Stimulated activated CD8-positive, alpha-beta memory T cell treated with anti-CD3 and anti-CD28 coated beads, Interleukin-4, amount 100 ng/mL, for 1 hour (primary cell): ENCODE measurements at places on chromosomes 11 and 22.

GRCh38 chr11:13880634-13881033 lies 81.9 kb upstream of the SPON1 start:
- DNase-seq = no peak

DNA sequence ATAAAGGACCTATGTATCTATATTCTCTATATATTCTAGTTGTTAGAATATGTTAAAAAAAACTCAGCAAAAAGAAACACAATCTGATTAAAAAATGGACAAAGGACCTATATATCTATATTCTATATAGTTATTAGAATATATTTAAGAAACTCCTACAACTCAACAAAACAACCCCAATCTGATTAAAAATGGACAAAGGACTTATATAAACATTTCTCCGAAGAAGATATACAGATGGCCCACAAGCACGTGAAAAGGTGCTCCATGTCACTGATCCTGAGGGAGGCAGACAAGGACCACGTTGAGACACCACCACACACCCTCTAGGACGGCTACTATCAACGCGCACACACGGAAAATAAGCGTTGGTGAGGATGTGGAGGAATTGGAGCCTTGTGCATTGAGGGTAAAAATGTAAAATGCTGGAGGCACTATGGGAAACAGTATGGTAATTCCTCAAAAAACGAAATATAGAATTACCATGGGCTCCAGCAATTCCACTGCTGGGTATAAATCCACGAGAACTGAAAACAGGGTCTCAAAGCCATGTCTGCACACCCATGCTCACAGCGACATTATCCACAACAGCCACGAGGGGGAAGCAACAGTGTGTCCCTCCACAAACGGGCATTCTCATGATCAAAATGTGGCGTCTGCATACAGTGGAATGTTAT lies 22.7 kb downstream of the YPEL1 start:
- peak; percentile 24 for DNase-seq

DNA sequence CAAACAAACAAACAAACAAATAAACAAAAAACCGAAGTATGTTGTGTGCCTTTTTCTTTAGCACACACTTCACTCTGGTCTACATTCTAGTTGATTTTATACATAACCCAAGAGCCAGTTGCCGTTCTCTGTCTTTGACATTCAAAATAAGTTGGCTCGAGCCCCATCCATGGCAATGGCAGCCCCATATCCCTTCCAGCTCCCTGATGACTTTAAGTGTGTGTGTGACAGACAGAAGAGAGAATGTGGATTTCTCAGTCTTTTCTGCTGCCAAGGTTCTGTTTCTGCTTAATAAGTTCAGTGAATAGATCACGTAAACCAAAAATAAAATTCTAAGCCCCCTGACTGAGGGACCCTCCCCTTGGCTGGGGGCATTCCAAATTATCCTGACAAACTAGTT lies 100.6 kb upstream of the TENM4 start:
- DNase-seq = no peak

GRCh38 chr11:22472306-22472705 lies 134.1 kb downstream of the SLC17A6 start:
- no peak for DNase-seq

DNA sequence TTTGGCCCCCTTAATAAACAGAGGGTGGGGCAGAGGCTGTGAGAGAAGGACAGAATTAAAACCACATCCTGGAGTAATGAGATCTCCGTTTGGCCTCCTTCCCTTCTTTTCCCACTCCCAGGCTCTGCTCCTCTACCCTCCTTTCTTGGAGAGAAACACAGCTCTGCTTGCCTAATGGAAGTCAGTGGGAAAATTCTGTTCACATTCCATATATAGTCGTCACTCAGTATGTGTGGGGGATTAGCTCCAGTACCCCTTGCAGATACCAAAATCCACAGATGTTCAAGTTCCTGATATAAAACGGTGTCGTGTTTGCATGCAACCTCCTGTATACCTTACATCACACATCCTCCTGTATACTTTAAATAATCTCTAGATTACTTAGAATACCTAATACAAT lies 37.6 kb upstream of the THY1 start:
- no peak for DNase-seq

GRCh38 chr11:72067266-72067665 lies 13.1 kb downstream of the NUMA1 start:
- no peak for DNase-seq

- no peak for DNase-seq
Observed at GRCh38 chr11:31619980-31620379, 110.4 kb downstream of the ELP4 start.

- no peak for DNase-seq
Observed at GRCh38 chr22:18096823-18097222, 13.8 kb upstream of the TUBA8 start.

DNA sequence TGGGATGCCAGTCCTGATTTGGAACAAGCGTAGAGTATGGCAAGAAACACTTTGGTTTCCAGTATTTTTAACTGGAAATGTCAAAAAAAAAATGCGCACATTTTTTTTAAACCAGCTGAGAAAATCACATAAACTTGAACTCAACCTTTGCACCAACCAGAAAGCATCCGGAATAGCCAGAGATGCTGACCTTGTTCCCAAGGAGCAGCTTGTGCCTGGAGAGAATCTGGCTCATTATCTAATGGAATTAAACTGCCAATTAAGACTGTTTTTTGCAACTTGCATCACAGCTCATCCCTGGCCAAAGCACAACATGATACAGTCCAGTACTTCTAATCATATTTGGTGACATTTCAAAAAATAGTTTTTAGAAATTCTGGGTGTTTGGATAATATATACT lies 8.4 kb upstream of the ETS1 start:
- no peak for DNase-seq

DNA sequence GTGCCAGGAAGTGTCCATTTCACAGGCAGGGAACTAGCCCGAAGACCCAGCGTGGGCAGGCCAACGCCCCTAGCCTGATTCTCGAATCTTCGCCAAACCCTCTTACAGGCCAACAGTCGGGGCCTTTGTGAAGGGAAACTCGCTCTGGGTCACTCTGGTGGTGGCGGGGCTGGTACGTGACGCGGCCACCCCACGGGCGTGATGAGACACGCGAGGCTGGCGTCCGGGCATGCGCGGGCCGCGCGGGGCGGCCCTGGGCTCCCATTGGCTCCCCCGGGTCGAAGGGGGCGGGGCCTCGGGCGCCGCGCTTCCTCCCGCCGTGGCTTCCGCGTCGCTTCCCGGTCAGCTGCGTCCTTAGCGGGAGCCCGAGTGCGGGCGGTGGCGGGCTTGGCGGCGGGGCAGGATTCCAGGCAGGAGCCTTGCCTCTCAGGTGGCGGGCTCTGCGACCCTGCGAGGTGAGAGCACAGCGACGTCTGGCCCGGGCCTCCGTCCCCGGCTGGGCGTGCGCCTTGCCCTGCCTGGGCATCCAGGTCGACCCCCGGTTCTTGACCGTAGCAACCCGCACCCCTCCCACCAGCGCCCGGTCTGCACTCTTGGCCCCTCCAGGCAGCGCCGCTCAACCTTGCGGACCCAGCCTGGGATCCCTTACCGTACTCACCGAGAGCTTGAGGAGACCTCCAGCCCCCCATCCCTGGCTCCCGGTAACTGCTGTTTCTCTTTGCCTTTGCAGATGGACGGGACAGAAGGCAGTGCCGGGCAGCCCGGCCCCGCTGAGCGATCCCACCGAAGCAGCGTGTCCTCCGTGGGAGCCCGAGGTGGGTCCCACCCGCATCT lies at the start of gene FRMD8:
TSS of gene FRMD8 (plus strand) at position 331 of the 834 bp plus-strand sequence. CDS start at position 731, 400 bp downstream.
- peak; percentile 66 for DNase-seq
